ENCODE measurements at places on chromosomes 6 and 20. TPM values are rescaled to one million over a fixed set of nuclear protein-coding genes. Genes with fewer than 3 reads are reported as not detected.
A peak's percentile ranks its signal among the peaks of the same experiment; 100 is the strongest.

DNA sequence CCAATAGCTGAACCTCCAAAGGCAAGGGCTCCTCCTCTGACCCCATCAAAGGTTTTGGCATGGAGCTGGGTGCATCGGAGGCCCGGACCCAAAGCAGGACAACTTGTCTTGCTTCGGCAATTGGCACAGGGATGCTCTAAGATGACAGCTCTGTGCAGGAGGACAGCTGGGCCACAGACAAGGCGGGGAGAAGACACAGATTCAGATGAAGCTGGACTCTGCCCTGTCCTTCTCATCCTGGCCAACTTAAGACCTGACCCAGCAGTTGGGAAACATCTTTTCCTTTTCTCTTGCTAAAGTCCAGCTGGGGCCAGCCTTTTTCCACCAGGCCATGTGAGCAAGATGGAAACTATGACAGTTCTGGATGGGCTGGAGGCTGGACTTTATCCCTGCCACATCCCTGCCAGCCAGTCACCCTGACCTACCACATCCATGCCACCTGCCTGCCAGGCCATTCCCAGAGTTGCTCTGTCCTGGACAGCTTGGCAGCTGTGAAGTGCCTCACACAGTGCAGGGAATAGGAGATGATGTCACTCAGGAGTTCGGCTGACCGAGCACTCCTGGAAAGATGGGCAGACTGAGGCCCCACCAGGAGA is 12.7 kb upstream of the PSMF1 start:
- no peak for DNase-seq

- DNase-seq: no peak
These were observed 286.3 kb downstream of the BTBD9 start for GRCh38 chr6:38353310-38354036.

The FNDC1 gene
- 2.3 TPM for total RNA-seq

DNA sequence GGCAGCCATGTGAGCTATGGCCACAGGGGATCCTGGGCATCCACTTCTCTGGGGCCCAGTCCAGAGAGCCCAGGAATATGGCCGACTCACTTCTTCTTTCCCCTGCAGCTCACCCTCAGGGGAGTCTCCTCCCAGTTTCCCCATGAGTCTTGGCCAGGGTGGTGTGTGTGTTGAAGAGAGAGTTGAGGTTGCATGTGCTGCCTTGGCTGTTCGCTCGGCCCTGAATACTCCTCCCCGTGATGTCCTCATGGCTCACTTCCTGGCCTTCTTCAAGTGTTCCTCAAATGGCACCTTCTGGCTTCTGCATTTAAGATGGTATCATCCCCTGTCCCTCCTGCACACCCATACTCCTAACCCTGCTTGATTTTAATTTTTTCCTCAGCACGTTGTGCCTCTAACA is 3.2 kb upstream of the TREML1 start:
- DNase-seq: no peak

The TINAG gene
- 8.8 TPM for total RNA-seq

The GSS gene
- total RNA-seq: 50.0 TPM

DNA sequence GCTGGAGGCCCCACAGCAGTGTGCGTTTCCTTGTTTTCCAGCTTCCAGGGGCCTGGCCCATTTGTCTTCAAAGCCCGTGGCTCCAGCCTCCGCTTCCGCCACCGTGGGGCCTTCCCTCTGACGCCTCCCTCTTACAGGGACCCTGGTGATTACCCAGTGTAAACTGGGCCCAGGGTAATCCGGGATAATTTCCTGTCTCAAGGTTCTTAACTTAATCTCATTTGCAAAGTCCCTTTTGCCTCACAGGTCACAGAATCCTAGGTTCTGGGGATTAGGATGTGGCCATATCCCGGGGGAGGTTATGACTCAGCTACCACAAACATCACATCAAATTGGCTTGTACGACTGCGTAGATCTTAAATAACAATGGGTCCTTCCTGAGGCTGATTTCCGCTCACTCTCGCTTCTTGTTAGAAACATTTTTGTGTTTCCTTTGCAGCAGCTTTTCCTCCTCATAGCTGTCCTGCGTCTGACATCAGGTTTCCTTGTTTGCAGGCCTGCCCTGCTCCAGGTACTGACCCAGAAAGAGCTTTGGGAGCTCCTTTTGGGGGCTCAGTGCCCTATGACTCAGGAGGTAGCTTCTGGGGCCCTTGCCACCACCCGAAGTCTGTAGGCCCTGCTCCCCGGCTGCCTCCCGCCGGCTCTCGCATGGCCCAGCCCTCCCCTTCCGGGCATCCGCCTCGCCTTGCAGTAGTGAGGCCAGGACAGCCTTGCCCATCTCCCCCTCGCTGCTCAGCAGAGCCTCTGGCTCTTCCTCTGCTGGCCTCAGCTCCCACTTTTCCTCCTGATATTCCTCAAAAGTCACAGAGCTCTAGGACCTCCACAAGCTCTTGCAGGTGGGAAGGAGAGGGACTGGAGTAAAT is 100.5 kb downstream of the ERMARD start:
- no peak for DNase-seq

DNA sequence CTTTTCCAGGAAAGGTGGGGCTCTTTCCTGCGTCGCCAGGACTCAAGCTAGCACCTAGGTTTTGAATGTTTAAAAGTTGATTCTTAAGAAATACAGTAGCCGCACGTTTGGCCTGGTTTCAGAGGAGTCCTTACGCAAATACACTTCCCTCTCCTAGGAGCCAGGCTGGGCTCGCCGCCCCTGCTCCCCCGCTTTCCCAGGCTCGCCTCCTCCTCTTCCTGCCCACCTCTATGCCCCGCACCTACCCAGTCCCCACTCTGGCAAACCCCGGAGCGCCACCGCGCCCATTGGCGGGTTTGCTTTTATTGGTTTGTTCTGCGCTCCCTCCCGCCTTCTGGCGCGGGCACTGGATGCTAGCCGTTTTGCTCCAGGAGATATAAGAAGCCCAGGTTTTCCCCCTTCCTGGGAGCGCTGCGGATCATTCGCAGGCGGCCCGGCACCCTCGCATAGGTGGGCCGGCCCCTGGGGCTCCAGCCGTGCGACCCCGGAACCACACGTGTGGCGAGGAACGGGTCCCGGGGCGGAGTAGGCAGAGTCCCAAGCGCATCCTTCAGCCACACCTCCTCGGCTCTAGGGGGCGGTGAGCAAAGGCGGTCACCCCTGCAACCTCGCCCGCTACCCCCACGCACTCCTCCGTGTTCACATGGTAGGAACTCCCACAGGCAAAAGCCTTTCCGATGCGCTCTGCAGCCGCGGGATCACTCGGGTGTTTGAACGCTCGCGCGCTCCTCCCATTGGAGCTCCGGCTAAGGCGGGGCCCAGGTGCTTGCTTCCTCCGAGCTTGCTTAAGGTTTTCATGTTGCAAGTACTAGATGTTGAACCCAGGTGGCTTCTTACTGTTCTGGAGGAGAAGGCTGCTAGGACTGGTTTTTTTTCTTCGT is 119.0 kb downstream of the RTN4IP1 start:
- peak; percentile 60 for DNase-seq

The RGS17 gene
- total RNA-seq: 3.5 TPM

The MACROD2 gene
- total RNA-seq: 7.5 TPM

GRCh38 chr6:68968301-68968649 is 333.2 kb downstream of the ADGRB3 start:
- no peak for DNase-seq

GRCh38 chr6:109790131-109790530 is 99.0 kb downstream of the FIG4 start:
- no peak for DNase-seq

DNA sequence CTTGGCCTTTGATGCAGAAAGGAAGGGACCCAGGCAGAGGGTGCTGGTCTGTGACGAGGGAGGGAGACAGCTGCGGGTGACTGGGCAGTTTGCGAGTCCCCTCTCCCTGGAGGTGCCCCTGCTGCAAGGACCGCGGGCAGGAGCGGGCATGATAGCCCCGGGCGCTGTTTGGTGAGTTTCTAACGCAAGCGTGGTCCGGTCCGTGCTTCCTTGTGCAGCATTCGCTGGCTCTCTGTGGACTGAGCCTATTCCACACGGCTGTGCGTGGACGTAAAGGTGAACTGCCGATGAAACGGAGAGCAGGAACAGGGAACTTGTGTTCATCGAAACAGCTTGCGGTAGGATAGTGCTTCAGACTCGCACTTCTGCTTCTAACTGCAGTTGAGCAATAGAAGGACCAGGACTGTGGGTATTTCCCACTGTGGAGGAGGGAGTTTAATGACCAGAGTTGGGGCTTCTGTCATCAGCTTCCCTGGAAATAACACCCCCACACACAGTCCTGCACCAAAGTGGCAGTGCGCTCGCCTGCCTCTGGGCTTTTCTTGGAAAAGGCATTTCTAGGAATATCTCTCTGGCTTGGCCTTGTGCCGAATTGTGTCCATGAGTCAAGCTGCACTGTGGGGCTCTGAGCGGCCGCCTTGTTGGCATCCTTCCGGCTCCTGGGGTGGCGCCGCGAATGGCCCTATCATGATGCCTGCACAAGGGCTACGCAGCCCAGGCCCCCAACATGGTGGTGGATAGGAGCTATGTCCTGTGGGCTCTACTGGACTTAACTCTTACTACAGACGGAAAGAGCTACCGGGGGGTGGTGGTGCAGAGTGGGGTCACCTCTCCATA is 48.9 kb downstream of the DUSP22 start:
- DNase-seq: no peak

The TOX2 gene
- total RNA-seq: 4.5 TPM

GRCh38 chr20:43513931-43514647 is 6.6 kb downstream of the L3MBTL1 start:
- DNase-seq: peak; percentile 98

- DNase-seq: no peak
These were observed 42.3 kb downstream of the BPIFB1 start for GRCh38 chr20:33325350-33325749.

- no peak for DNase-seq
These were observed 40.9 kb downstream of the NCOA7 start for GRCh38 chr6:125831659-125832058.
